ENCODE measurements at places on chromosomes 16 and 17. TPM values are rescaled to one million over a fixed set of nuclear protein-coding genes. Genes with fewer than 3 reads are reported as not detected.

- DNase-seq: peak; percentile 82
Measured at GRCh38 chr17:77476931-77477805, 336.4 kb downstream of the SEC14L1 start.

DNA sequence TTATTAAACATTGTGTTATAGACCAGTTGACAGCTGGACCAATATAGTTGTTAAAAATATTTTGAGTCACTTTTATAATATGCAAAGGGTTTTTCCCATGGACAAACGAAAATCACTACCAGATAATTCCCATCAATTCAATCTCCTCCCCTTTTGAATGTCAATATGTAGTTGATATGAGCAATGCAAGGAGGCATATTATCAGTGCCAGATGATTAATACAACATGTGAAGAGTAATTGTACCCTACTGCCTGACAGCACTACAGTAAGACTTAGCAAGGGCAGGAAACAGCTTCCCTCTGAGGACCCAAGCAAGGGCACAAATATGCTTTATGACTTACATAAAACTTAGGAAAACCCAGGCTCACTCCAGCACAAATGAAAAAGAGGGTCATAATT is 17.3 kb downstream of the KANSL1 start:
- no peak for DNase-seq

- DNase-seq: no peak
Measured at GRCh38 chr16:1564325-1564724, 30.9 kb downstream of the TMEM204 start.

- no peak for DNase-seq
Measured at GRCh38 chr17:81483085-81483861, 29.3 kb downstream of the ACTG1 start.

Gene GAS2L2
- total RNA-seq: 0.93 TPM

Gene PERCC1
- not detected for total RNA-seq
